Vagina (tissue), 2 donors: ENCODE measurements at places on chromosomes 16 and 17.

DNA sequence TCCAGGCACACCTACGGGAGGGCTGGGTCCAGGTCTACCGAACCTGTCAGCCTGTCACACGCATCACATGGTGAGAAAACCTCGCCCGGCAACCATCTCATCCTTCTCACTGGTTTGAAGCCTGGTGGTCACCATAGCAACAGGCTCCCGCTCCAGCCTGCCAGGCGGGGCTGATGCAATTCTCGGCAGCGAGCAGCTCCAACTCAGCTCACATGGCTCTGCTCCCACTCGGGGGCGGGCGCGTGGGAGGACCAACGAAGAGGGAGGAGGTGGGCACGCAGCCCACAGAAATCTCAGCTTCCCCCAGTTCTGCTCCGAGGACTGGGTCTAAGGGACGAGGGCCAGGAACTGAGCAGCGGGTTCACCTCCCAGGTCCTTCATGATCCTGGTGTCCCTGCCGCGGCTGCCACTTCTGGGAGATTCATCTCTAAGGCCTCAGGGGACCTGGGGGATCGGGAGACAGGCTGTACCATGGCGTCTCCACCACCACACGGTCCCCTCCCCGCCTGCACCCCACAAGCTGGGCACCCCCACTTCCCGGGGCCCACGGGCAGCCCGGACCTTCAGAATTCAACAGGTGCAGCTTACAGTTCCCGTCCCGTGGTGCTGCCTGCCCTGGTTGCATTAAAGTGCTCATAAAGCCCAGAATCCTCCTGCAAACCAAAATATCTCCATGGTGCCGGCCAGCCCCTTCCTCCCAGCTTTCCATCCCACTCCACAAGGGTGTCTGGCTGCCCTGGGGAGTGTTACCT is 25.8 kb downstream of the ABR start:
- no peak for DNase-seq

GRCh38 chr17:39231091-39231561 is 5.4 kb upstream of the STAC2 start:
- DNase-seq = no peak

- no peak for DNase-seq
Measured at GRCh38 chr16:75197522-75198134, 9.3 kb downstream of the CTRB2 start.

DNA sequence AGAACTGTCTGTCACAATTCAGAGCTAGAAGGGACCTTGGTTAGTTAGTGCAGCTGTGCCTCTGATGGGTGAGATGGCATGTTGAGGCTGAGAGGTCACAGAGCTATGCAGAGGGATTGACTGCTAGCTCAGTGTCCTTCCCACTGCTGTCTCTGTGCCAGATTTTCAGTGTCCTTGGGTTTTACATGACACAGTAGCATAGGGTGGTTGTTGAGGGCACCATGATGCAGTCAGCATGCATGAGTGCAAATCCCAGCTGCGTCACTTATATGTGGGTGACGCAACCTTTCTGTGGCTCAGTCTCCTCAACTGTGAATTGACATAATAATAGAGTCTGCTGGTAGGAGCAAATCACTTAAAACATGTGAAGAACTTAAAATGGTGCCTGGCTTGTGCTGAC is 2.7 kb downstream of the MT1A start:
- DNase-seq = no peak

GRCh38 chr17:43562679-43563599 is 16.8 kb upstream of the ETV4 start:
- DNase-seq = no peak

- DNase-seq = no peak
Measured at GRCh38 chr16:51051671-51052070, 99.4 kb downstream of the SALL1 start.
